Stomach (tissue), 19 donors: ENCODE measurements at places on chromosomes 3 and 15. TPM values are rescaled to one million over a fixed set of nuclear protein-coding genes. Genes with fewer than 3 reads are reported as not detected.

Gene SCN11A
- not detected for polyA plus RNA-seq

Gene KLHDC8B
- polyA plus RNA-seq, result 17.6 TPM

Gene UBE2E2
- 20.0 TPM for polyA plus RNA-seq

Gene SLC2A2
- not detected for polyA plus RNA-seq

Gene FAM81A
- polyA plus RNA-seq, result 0.93 TPM

Gene C2CD4A
- polyA plus RNA-seq, result 0.31 TPM

Gene KNG1
- 0.18 TPM for polyA plus RNA-seq

Gene FOXL2
- not detected for polyA plus RNA-seq
